ENCODE measurements at places on chromosomes 3 and 15.

- DNase-seq: no peak
Measured at GRCh38 chr3:194574639-194575483, 58.4 kb downstream of the TMEM44 start.

DNA sequence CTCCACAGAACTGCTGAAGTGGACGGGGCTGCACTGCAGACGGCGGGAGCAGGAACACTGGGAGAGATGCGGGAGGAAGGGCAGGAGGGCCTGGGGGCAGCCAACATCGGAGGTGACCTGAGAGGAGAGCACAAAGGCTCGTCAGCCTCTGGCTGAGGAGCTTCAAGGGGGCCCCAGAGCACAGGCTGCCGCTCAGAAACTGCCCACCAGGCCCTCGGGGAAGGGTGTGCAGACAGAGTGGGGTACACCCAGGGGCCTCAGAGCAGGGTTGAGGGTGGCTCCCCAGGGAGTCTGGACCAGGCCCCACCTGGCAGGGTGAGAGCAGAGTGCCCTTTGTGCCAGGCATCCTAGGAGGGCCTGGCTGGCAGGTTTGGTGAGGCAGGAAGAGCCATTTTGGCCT is 14.7 kb upstream of the RHO start:
- DNase-seq: no peak

- no peak for DNase-seq
Measured at GRCh38 chr15:90757461-90757860, 40.3 kb downstream of the BLM start.

- DNase-seq: no peak
Measured at GRCh38 chr3:150770681-150771080, 7.7 kb upstream of the SIAH2 start.

- DNase-seq: no peak
Measured at GRCh38 chr3:122794483-122794778, 438 bp upstream of the SLC49A4 start.

DNA sequence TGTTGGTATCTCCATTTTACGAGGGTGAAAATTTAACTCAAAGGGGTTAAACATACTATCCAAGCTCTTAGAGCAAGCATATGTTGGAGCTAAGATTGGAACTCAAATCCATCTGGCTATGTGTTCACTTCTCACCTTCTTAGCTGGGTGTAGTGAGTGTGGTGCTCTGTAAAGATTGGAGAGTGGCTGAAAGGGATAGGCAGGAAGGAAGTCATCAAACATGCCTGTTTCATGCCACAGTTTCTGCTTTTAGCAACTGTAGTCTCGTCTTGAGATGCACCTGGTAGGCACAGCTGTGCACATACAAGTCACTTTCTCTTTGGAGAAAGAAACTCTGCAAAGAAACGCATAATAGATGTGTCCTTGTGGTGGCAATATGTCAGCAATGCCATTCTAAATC is 189.1 kb upstream of the MDFIC2 start:
- no peak for DNase-seq

DNA sequence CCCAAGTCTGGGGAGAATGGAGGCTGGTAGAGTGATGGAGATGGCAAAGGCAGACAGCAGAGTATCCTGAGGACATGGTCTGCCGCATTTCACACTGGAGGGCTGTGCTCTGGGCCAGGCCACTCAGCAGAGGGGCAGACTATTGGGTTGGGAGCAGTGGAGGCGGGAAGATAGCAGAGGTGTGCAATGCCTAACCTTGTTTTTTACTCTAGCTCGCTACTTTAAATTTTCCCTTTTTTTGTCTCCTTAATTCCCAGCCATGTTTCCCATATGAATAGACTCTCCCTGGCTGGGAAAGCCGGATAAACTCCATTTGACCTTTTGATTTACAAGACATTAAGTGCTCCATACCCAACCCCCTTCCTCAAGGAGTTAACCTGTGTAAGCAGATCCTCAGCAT is 33.5 kb upstream of the ST6GAL1 start:
- no peak for DNase-seq

DNA sequence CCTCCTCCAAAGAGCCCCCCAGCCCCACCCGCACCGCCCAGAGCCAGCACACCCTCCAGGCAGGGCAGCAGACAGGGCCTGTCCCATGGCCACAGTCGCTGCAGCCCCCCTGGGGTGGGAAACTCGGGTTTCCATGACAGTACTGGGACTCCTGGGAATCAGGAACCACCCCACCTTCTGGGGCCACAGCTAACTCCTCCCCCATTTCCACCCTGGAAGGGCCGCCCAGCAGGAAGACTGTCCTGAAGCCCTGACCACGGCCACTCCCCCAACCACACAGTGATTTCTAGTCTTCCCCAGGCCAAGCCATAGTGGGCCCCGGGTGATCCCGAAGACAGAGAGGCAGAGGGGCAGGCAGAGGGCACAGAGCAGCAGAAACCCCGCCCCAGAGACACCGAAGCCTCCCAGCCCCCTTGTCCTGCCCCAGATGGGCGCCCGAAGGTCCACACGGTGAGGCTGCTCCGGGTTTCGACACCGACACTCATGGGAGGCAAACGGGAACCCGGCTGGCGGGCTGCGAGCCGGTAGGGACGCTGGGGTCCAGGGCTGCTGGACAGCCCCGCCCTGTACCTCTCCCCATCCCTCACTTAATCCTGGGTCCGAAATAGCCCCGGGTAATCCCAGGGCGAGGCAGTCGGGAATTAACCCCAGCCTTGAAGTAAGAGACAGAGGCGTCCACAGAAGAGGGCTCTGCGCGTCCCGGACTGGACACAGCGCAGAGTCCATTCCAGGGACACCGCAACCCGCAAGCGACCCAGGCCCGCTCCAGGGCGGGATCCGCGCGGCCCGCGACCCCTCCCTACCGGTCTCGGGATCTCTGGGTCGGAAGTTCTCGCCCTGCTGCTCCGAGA is 138.4 kb downstream of the NUP210 start:
- DNase-seq: no peak

GRCh38 chr3:101913168-101913567 is 63.9 kb downstream of the NFKBIZ start:
- no peak for DNase-seq

- DNase-seq: no peak
Measured at GRCh38 chr3:184608209-184608608, 46.6 kb downstream of the EPHB3 start.

DNA sequence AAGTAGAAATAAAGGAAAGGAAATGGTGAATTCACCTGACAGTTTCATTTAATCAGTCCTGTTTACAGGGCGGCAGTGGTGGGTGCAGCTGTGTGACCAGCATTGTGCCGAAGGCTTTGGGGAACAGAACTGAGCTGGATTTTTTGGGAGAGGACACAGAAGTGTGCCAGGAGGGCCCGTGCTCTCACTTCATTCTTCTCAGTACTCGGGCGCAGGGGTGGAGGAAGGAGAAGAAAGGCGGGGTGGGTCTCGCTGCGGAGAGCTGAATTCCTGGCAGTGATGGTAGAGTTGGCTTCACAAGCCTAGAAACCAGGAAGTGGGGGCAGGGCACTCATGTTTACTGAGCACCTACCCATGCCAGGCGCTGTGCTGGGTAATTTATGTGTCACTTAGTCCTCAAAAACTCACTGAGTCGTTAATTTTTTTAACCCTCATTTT is 64.6 kb downstream of the CRTC3 start:
- DNase-seq: no peak

DNA sequence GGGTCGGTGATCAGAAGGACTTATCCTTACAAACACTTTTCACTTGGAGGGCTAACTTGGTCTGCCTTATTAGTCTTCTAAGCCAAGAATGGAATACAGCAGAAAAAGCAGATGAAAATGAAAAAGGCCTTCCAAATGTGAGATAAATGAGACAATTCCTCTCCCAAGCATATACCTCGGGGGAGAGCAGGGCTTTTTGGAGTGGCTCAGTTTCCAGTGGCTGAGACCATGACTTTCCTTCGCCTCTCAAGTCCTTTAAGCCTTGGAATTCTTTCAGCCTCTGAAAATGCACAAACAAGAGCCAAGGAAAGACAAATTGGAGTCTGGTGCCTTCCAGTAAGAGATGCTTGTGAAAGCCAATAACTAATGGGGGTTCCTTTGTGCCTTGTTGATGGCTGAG is 130.9 kb downstream of the DTWD1 start:
- DNase-seq: no peak

DNA sequence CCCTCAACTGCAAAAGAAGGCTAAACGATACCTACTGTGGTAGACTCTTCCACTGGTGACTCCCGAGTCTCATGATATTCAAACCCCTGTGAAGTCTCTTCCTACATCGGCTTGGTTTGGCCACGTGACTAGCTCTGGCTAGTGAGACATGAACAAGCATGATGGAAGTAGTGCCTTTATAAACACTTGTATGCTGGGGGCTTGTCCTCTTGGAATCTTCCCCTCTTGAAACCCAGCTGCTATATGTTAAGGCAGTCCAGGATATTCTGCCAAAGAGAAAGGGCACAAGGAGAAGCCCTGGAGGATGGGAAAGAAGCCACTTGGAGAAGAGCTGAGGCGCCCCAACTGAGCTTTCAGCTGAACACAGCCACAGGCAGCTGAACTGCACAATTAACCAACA is 16.4 kb downstream of the RBP1 start:
- no peak for DNase-seq

DNA sequence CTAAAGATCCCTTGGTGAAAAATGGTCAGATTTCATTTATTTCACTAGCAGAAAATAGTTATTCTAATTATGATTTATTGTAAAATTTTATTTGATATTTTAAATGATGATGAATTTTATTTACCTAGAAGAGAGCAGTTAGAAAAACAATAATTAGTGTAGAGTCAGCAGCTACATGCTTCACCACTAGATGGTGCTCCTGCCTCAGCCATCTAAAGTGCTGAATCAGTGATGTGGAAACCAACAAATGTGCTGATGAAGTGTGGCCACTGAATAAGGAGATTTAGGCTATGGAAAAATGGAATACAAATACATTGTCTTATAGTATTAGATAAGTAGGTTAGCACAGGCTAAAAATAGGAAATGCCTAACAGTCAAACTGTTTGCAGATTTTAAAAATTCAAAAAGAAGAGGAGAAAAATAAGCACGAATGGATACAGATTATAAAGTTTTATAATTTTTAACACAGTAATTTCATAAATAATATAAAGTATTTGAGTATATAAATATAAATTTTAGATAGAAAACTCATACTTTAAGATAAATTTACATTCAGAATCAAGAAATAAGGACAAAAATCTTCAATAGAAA is 109.8 kb downstream of the PPP2R3A start:
- peak; percentile 28 for DNase-seq

GRCh38 chr3:15500107-15500724 is 21.3 kb downstream of the COLQ start:
- DNase-seq: no peak

- peak; percentile 60 for DNase-seq
Measured at GRCh38 chr3:186254676-186255650, 107.1 kb downstream of the DGKG start.

DNA sequence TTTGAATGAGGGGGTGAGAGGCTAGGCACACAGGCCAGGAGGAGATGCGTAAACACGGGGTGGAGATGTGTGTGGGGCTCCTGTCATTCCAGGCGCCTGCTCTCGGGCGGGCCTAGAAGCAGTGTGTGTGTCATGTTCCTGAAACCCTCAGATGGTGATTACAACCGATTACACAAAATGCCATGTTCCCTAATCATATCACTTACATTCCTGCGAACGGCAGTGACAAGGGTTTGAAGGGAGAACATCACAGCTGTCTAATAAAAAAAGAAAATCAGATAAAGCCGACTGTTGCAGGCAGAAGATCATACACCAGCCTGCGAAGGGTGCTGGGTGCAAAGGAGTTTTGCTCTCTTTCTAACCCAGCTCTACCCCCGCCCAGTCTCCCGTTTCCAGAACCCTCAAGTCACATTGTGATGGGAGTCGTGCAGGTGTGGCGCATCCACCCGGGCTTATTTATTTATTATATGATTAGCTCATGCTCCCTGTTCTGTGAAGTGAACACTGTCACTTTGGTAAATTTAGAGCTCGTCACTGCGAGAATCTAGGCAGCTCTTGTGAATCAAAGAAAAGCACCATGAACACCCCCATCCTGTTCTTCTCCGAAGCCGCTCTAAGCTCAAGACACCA is 140.3 kb downstream of the NR2F2 start:
- peak; percentile 41 for DNase-seq

DNA sequence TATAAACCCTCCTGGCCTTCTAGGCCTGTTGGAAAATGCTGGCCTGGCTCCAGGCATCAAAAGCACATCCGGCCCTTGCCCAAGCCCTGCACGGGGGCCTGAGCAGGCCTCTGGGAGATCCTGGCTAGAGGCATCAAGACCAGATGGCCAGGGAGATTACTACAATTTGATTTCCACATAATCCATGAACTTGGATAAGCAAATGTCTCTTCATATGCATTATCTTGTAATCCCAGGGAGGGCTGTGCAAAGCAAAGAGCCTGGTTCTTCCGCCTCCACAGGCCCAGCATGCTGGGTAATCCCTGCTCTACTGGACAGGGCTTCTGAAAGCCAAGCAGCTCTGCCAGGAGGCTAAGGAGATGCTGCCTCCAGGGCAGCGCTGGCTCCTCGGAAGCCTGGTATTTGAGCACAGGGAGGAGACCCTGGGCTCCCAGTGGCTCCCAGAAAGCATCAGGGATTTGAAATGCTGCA is 18.2 kb downstream of the MRPL46 start:
- DNase-seq: no peak

DNA sequence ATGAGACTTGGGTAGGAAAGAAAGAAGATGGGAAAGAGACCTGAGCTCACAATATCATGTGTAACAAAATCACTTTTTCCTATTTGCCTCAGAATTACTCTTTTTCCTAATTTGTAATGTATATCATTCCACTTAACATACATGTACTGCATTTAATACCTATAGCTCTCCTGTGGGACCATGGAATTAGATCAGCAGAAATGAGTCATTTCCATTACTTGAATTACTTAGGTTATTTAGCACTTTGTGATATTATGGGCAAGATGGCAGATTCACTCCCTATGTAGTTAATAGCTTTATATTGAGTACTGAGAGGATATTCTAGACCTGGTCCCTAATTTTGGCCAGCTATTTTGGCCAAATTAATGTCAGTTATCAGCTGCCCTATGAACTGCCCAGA is 70.5 kb downstream of the ZNF609 start:
- no peak for DNase-seq

- DNase-seq: no peak
Measured at GRCh38 chr3:134242649-134243617, 7.7 kb downstream of the RYK start.

DNA sequence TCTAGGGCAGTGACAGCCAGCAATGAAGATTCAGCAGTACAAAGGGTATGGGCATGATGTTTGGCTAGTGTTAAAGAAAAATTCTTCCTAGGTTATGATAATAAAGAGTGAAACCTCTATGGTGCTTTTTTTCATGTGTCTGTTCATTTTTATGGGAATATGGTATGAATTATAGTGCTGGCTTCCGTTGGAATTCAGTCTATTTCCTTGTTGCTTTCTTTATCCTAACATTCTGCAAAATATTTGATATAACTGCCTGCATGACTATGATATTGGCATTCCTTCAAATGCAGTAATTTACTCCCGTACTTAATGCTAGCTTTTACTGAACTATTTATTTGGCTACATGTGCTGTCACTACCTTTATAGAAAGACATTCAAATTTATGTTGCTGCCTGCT is 57.6 kb upstream of the ATP11B start:
- DNase-seq: no peak
